Activated CD4-positive, alpha-beta T cell treated with anti-CD3 and anti-CD28 coated beads for 24 hours (primary cell): ENCODE measurements at places on chromosomes 16 and 17.
A peak's percentile ranks its signal among the peaks of the same experiment; 100 is the strongest.

DNA sequence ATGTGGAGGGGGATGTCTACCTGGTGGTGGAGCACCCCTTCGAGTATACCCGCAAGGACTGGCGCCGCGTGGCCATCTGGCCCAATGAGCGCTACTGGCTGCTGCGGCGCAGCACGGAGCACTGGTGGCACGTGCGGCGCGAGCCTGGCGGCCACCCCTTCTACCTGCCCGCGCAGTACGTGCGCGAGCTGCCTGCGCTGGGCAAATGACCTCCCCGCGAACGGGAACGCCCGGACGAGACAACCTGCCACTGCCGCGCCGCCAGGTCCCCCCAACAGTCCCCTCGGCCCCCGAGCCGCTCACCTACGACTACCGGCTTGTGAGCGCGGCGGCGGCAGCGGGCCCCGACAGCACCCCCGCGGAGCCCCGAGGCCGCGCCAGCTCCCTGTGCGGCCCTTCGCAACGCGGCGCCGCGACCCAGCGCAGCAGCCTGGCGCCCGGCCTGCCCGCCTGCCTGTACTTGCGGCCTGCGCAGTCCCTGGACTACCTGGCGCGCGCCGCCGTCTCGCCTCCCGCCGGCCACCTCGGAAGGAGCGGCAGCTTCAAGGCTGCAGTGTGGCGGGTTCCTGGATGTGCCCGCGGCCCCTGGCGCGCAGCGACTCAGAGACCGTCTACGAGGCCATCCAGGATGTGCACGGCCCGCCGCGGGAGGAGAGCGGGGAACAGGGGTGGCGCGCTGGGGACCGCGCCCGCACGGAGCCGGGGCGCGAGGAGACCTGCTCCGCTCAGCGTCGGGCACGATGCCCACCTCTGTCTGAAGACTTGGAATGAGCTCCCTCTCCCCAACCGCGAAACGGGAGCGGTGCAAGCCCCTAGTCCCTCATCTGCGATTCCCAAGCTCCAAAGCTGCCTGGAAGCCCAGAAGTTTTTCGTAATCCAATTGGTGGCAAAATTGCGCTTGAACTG is 48.7 kb upstream of the AMZ2 start:
- no peak for DNase-seq

DNA sequence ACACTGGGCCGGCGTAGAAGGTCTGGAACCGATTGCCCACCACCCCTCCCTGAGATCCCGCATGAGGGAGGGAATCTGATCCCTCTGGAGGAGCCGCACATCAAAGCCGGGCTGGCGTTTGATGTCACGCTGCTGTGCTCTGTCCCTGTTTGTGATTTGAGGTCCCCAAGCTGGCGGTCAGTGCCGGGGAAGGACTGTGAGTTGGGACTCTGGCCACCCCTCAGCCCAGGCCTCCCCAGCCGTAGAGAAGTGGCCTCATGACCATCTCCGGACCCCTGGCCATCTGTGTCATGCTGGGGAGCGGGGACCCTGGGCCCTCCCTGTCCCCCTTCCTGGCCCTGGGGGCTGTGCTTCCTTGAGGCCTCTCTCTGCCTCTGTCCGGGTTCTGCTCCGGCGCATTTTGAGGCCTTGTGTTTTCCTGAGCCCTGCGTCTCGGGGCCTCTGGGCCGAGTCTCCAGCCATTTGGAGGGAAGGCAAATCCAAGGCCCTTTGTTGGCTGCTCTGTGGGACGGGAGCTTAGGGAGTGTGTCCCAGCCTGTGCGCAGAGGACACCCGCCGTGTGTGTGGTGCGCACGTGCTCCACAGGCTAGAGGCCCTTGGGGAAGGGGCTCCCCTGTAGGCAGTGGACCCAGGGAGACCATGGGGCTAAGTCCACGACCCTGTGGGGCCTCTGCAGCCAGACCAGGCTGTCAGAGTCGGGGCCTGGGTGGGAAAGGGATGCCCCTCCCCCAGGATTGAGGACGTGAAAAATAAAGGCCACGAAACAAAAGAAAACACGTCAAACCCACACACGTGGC is 15.1 kb downstream of the ASPSCR1 start:
- DNase-seq = no peak

DNA sequence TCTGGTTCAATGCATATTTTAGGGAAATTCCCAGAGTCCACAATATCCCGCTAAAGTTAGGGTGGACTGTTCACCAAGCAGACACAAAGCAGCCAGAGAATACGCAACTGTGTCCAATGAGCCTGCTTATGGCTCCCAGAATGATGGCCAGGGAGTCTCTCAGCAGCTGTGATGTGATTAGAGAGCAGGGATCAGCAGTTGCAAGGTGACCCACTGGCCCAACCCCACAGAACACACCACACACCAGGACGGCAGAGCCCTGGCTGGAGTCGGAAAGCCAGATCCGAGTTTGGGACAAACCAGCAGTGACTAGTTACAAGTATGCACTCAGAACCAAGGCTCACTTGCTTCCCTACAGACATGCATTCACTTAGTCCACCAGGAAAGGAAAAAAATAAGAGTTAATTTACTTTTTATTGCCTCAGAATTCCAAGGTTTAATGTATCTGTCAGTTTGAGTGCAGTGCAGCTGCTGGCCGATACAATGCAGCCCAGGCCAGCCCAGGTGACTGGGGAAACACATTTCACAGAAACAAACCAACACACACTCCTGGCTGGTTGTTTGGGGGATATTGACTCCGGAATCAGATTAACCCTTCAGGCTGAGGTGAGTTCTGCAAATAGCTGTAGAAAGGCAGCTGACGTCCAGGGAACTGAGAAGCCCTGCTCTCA is 121.7 kb downstream of the HIC1 start:
- no peak for DNase-seq

DNA sequence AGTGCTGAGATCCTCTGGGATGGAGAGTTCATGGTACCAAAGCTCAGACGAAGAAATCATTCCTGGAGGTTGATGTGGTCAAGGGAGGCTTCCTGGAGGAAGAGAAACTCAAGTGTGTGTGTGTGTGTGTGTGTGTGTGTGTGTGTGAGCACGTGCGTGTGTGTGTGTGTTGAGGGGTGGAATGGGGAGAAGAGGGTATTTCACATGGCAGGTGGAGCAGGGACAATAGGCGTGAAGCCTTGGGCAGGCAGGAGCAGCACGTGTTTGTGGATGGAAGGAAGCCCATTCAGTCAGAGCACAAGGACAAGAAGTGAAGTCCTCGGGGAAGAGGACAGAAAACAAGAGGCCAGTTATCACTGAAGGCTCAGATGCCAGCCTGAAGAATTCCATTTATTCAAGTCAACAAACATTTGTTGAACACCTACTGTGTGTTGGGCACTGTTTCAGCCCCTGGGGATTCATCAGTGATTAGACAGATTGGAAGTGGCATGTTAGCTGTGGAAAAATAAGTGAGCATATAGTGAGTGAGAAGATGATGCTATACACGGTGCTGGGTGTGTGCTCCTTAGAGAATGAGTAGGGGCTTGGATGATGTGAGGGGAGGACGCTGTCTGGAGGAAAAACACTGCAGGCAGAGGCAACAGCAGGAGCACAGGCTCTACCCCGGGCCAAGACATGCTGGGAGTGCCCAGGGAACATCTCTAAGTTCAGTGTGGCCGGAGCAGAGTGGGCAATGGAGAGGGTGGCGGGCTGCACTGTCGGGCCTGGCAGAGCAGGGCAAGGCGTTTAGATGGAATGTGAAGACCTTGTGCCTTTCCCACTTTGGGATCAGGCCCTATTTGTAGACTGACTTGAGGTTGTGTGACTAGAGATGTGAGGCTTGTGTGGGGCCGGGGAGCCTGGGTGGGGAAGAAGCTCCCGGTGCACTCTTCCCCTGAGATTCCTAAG is 267.1 kb downstream of the CBLN1 start:
- DNase-seq = no peak

DNA sequence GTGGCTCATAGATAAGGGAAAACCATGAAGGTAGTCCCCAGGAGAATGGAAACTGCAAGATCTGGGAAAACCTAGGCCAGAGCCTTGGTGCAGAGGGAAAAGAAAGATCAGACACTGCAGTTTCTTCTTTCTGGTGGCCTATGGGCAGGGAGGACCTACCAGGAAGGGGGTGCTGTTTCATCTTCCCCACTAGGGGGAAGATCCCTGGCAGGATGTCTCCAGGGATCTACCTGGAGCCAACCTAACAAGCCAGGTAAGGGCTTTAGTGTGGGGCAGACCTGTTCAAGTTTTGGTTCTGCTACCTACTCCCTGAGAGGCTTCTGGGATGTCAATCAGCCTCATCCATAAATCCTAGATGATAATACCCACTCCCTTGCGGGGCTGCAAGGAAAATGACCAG is 21.4 kb downstream of the TOM1L2 start:
- no peak for DNase-seq

DNA sequence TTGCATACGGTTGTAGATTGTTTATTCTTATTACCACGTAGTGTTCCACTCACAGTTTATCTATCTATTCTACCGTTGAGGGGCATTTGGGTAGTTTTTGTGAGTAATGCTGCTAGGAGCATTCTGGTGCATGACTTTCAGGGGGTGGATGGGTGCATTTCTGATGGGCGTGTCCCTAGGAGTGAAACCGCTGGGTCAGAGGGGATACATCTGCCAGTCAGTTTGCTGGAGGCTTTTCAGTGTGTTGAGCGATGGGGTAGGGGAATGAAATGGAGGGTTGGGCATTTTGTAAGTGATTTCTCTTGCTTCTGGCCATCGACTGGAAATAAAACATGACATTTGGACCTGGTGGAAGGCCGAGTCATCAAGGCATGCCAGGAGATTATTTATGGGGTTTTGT is 17.0 kb upstream of the IRX3 start:
- DNase-seq = no peak

DNA sequence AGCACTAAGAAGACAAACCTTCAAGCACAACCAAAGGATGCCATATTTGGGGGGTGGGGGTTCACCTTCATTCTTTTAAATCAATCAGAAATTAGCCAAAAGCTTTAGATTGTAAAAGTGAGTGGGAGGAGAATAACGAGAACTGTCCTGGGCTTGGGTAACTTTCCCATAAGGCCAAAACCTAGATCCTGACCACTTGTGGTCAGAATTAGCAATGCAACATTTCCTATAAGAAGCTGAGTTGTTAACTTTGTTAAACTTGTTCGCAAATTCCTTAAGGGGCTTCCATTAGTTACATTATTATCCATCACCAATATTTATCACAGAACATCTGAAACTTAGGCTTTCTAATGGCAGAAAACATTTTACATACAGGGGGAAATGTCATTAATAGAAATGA is 25.1 kb downstream of the STAT5B start:
- DNase-seq = no peak

- no peak for DNase-seq
These were observed 38.8 kb downstream of the ERN1 start for GRCh38 chr17:64091116-64091515.

DNA sequence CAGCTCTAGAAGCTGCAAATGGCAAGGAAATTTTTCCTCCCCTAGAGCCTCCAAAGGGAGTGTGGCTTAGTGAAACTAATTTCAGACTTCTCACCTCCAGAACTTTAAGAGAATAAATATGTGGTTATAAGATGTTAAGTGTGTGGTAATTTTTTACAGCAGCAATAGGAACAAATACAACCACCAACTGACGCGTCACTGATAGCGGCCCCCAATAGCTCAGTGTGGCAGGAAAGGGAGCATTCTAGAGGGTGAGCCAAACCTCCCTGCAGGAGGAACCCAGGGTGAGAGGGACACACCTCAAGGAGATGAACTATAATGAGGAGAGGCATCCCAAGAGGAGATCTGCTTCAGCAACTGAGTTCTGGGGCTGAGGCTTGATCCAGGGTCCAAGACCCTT is 4.0 kb downstream of the CCL4 start:
- no peak for DNase-seq

DNA sequence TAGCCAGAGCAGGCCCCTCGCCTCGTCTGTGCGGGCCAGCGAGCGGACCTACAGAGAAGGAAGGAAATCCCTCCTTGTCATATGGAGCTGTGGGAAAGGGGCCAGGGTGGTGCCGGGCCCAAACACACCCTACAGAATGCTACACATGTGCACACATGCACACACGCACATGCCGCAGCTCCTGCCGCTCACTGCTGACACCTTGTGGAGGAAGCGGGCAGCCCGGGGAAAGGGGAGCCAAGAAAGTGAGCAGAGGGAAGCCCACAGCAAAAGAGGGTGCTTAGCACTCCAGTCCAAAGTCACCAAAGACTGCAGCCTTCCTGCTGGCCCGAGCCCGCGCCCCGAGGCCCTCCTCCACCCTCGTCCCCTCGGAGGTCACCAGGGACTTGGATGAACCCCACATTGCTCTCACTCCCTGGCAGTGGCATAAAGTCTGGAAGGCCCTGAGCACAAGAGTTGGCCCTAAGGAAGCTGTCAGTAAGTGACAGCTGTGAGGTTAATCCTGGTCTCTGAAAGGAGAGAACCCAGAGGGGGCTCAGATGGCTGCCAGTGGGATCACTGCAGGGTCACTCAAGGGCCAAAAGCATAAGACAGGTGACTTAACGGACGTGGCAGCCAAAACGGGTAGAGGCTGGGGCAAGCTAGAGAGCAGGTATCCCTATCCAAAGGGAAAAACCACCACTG is 68.2 kb downstream of the MYO18A start:
- peak; percentile 73 for DNase-seq
